ENCODE measurements at places on chromosomes 3 and 15. TPM values are rescaled to one million over a fixed set of nuclear protein-coding genes. Genes with fewer than 3 reads are reported as not detected.

IL17RD gene
- 13.8 TPM for total RNA-seq

KNG1 gene
- not detected for total RNA-seq

CSPG4 gene
- 101 TPM for total RNA-seq

FSIP1 gene
- total RNA-seq, result 0.22 TPM

CYP1A1 gene
- 2.1 TPM for total RNA-seq

CATSPER2 gene
- 5.0 TPM for total RNA-seq

SLC24A5 gene
- total RNA-seq, result not detected

DAZL gene
- not detected for total RNA-seq

CHST13 gene
- 1.0 TPM for total RNA-seq

HIGD2B gene
- total RNA-seq, result not detected

GOLGA6L10 gene
- total RNA-seq, result 0.66 TPM

DNA sequence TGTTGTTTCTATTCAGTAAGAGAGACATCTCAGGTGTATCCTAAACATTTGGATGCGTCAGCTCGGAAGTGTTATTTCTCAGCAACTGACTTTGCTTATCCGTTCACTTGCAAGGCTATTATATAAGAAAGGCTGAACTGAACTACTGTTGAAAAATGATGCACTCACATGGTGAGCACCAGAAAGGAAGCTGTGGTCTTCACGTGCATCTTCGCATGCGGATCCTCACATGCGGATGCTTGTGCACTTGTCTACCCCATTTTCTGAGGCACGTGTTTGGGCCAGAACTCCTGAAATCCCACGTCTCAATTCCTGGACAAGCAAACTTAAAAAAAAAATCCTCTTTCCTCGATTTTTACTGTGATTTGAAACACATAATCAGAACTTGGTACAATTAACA, 63.2 kb downstream of the PDZRN3 start:
- no peak for DNase-seq

DNA sequence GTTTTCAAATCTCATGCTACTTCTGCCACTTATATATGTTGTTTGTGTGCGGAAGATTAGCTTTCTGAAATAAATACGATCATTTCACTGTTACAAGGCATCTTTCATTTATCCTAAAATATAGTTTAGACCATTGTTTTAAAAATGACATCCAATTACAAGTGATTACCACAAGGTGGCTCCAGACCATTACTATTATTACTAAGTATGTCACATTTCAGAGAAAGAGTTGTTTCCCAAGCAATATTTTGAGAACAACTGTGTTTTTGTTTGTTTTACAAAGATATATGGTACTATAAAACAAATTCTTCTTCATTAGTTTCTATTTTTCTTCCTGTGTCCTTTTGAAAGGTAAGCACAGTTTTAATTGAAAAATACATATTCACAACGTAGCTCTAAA, 136.0 kb upstream of the RAP2B start:
- DNase-seq, result no peak

DNA sequence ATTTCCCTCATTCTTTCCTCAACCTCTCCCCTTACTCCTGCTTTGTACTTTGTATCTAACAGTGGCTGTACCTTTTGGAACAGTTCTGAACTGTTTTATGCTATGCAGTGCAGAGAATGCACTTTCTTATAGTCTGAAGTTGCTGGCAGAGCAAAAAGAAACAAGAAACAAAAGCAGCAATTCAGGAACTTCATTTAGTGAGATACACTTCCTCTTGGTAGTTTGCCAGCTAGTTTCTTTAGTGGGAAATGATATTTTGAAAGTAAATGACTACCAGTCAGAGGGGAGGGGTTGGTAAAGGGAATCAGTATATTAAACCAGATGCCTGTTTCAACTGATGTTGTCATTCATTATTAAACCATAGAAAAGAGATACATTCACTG, 55.0 kb upstream of the CHD2 start:
- DNase-seq, result no peak

- DNase-seq, result no peak
Observed at GRCh38 chr3:62151591-62151990, 221.8 kb downstream of the FEZF2 start.

DNA sequence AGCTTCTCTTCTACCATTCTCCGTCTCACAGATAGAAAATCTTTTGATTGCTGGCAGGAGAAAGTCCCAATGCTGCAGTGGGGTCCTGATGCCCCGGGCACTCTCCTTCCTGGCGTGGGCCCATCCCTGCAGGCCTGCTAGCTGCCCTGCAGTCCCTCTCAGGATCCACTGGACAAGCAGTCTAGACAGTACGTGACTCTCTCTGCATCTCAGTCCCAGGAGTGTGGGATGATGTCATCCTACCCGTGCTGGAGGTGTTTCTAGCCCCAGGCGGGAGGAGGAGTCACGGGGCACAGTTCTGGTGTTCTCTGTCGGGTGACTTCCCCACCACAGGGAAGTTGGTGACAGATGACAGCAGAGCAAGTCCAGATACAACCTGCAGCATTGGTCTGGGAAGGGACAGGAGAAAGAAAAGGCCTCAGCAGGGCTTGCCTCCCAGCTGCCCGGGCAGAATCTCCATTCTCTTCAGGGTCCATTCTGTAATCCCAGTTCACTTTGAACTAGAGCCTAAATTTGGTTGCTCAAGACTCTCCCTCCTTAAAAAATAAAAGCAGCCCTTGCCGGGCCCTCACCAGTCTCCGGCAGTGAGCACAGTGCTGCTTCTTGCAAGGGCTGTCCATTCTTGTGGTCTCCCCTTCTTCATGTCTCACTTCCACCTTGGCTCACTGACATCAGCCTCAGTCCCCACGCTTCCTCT, 30.6 kb downstream of the SLC28A1 start:
- DNase-seq, result peak; percentile 46

- DNase-seq, result no peak
Observed at GRCh38 chr3:186077466-186077865, 31.4 kb downstream of the ETV5 start.

DNA sequence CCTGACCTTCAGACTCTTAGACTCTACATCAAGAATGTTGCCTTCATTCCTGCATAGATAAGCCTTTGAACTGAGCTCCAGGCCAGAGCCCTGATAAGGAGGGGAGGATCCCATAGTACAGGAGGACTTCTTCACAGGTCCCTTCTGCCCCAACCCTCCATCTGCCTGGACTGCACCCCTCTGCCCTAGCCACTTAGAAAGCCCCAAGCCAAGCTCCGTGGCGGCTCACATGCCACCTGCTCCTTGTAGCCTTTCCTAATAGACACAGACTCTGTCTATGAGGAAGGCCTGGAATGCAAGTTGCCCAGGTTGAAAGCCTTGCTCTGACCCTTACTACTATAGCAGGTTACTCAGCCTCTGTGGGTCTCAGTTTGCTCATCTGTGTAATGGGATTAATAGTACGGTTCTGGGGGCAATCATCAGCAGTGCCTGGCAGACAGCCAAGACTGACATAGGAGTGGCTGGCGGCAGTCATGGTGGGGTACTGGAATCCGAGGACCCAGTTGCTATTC, 11.6 kb downstream of the PCSK6 start:
- no peak for DNase-seq

DNA sequence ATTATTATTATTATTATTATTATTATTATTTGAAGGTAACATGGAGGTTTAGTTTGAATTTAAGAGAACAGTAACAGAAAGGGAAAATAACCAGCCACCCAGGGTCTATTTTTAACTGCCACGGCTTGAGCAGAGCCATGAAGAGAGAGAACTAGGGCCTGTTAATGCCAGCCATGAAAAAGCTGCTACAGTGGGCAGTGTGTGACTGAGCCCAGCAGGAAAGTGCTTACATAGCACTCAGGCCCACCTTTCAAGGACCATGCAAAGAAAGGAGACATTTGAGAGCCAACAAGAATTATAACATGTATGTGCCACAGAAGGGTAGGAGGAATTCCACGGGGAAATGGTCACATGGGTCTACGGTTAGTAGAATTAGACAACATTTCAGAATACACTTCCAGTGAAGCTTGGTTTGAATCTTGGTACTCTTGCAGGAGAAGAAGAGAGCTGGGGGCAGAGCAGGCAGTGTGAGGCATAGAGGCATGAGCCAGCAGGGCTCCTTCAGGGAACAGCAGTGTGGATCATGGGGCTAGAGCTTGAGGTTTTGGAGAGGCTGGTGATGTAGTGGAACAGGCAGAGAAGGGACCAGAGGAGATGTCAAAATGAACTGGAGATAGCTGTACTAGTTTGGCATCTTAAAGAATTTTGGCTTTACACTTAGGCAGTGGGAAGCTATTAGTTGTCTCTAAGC, 140.7 kb downstream of the CMSS1 start:
- no peak for DNase-seq

GRCh38 chr15:38002883-38003477, 68.5 kb downstream of the TMCO5A start:
- no peak for DNase-seq

DNA sequence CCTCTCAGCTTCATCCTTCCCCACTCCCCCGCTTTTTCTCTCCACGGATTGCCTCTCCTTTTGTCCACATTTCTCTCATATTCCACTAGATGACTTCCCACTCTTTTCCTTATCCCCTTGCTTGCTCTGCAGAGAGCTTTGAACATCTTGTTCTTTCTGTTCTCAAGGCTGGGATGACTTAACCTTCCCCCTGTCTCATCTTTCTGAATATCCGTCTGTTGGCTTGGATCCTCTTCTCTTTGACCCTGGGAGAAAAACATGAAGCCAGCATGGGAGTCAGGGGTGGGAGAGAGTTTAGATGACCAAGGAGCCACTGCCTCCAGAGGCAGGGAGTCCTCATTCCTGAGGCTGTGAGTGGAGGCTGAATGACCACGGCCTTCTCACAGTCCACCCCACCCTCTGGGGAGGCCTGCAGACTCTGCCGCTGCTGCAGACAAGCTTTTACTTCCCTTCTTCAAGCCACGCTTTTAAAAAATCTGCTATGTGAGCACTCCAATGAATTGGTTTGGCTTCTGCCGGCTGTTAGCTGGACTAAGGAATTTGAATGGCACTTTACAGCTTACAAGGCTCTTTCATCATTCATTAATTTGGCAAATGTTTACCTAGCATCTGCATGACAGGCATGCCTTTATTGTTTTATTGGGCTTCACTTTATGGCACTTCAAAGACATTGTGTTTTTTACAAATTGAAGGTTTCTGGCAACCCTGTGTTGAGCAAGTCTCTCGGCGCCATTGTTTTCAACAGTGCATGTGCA, 111.6 kb upstream of the SLC6A6 start:
- no peak for DNase-seq

- no peak for DNase-seq
Observed at GRCh38 chr3:38098376-38098723, 38.6 kb downstream of the ACAA1 start.

- DNase-seq, result no peak
Observed at GRCh38 chr15:64597477-64597822, 137.1 kb downstream of the ZNF609 start.

GRCh38 chr3:130981469-130981868, 45.2 kb downstream of the ASTE1 start:
- no peak for DNase-seq

DNA sequence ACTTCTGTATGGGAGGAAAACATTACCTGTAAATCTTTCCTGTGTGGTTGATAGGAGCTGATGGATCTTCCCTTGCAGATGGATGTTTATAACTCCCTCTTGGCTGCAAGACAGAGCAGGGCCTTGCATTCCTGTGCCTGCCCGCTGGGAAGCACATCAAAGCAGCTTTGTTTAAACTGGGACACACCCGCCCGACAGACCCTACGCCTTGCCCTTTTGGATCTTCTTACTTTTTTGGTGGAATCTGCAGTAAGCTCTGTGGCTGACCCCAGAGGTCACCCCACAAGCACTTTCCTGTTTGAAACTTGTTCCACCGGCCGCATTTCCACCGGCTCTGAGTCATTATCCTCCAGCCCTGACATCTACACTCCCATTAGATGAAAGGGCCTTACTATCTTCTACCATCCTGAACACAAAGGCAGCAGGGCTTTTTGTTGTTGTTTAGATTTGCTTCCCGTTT, 244.1 kb upstream of the STT3B start:
- peak; percentile 15 for DNase-seq

GRCh38 chr3:170360916-170361315, 3.4 kb downstream of the SKIL start:
- no peak for DNase-seq

- no peak for DNase-seq
Observed at GRCh38 chr3:193869221-193870201, 266.4 kb upstream of the HES1 start.

- no peak for DNase-seq
Observed at GRCh38 chr3:151960961-151961580, 87.6 kb downstream of the SUCNR1 start.
